ENCODE measurements at places on chromosomes 2 and 18.

- DNase-seq = no peak
These were observed 76.6 kb upstream of the ITGA4 start for GRCh38 chr2:181380581-181380980.

- peak; percentile 45 for DNase-seq
These were observed at the start of gene ANXA4 for GRCh38 chr2:69741575-69742321. ANXA4 (plus strand) TSS chr2:69742134; CDS start chr2:69781566, 39,432 bp downstream.

GRCh38 chr2:25894135-25894830 is 16.0 kb upstream of the ASXL2 start:
- DNase-seq = peak; percentile 43

- DNase-seq = no peak
These were observed 145.2 kb upstream of the MMADHC start for GRCh38 chr2:149732730-149733290.

DNA sequence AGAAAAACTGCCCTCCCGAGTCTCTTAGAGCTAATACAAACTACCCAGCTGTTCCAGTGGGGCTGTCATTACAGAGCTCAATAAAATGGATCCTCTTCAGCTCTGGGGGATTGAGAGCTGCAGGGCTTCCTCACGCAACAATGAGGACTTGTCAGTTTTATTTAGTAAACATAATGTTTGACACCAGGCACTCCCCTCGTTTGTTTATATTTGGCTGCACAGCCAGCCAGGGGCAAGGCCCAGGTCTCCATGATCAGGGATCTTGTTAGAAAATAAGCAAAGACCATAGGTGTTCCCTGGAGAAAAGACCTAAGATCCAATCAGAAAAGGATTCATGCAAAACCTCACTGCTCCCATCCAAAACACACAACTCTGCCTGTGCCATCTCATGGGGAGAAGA is 158.2 kb downstream of the C1D start:
- no peak for DNase-seq

DNA sequence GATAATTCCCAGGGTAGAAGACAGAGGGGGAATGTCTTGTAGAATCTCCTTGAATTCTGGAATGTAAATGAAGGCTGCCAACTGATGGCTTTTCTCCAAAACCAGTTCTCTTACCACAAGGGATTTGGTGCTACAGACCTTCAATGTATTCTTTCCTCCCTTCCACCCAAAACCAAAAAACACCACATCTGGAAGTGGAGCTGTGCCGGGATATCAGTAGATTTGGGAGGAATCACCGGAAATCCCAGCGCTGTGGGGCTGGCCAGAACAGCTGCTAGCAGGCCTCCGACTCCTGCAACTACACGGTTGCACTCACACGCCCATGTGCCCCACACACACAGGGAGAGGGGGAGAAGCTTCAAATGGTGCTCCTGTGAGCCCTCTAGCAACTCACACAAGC is 45.7 kb downstream of the RPL31 start:
- DNase-seq = no peak

GRCh38 chr2:173760553-173760952 is 204.6 kb downstream of the SP3 start:
- no peak for DNase-seq

DNA sequence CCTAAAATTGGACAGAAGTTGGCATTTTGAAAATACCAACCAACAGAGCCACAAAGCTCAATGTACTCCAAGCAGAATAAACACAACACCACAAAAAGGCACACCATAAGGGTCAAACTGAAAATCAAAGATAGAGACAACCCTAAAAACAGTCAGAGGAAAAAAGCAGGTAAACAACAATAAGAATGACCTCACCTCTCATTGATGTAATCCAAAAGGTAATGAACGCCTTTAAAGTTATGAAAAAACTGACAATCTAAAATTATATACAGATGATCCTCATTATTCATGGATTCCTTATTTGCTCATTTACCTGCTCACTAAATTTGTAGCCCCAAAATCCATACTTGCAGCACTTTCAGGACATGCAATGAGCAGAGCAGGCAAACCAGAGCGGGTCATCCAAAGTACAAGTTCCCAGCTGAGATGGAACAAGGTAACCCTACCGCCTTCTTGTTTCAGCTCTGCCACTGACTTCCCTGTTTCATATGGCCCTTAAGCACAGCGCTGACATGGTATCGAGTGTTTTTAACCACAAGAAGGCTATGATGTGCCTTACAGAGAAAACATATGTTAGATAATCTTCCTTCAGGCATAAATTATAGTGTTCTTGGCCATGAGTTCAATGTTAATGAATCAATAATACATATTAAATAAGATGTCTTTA is 17.0 kb downstream of the RTN4 start:
- DNase-seq = no peak
